ENCODE measurements at places on chromosomes 7 and 10. TPM values are rescaled to one million over a fixed set of nuclear protein-coding genes. Genes with fewer than 3 reads are reported as not detected.

SLC16A9 gene
- total RNA-seq: not detected

SEMA3E gene
- total RNA-seq: 0.20 TPM

LMOD2 gene
- total RNA-seq: not detected

ASAH2B gene
- total RNA-seq: 1.6 TPM

FHIP2A gene
- total RNA-seq: 20.5 TPM

IFRD1 gene
- total RNA-seq: 38.9 TPM

TAS2R3 gene
- total RNA-seq: 0.44 TPM

TRIM50 gene
- total RNA-seq: not detected

ADAM22 gene
- total RNA-seq: 0.40 TPM

AS3MT gene
- total RNA-seq: 0.65 TPM

ACBD7 gene
- 0.60 TPM for total RNA-seq

HHEX gene
- 38.8 TPM for total RNA-seq

SPDYE9 gene
- not detected for total RNA-seq

KIN gene
- total RNA-seq: 5.0 TPM

KIF20B gene
- total RNA-seq: 5.0 TPM

MALRD1 gene
- not detected for total RNA-seq

CPED1 gene
- total RNA-seq: 0.20 TPM

NRG3 gene
- total RNA-seq: 10.7 TPM

MSMB gene
- not detected for total RNA-seq

COL17A1 gene
- under 0.01 TPM for total RNA-seq

TAS2R41 gene
- total RNA-seq: not detected

SGCE gene
- total RNA-seq: 77.8 TPM

UBTD1 gene
- total RNA-seq: 41.6 TPM

MRLN gene
- total RNA-seq: not detected

BPGM gene
- total RNA-seq: 12.6 TPM

SCIN gene
- total RNA-seq: not detected

ANKRD7 gene
- 0.22 TPM for total RNA-seq

All from lung microvascular endothelial cell (primary cell).